ENCODE measurements at places on chromosomes 3 and 15. TPM values are rescaled to one million over a fixed set of nuclear protein-coding genes. Genes with fewer than 3 reads are reported as not detected.

The FGD5 gene
- total RNA-seq = 9.6 TPM

The AEN gene
- total RNA-seq = 8.0 TPM

DNA sequence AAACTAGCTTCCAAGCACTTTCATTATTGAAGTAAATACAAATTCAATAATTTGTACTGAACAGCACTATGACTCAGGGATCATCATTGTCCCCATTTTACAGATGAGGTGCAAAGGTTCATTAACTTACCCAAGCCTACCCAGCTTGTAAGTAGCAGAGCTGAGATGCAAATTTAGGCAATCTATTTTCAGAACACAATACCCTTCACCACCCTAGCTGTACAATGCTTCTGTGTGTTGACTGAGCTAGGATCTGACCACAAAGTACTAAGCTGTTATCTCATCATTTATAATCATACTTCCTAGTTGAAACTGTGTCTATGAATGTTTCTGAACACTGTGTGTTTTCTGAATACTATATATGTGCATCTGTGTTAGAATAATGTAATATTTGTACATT lies 3.2 kb upstream of the ILDR1 start:
- H3K27me3 ChIP-seq = peaks cover 7% of the 10 kb centered on the region
- no peak for DNase-seq
- H3K27ac ChIP-seq = no peak overlapping the region
- H3K4me3 ChIP-seq = no peak overlapping the region

DNA sequence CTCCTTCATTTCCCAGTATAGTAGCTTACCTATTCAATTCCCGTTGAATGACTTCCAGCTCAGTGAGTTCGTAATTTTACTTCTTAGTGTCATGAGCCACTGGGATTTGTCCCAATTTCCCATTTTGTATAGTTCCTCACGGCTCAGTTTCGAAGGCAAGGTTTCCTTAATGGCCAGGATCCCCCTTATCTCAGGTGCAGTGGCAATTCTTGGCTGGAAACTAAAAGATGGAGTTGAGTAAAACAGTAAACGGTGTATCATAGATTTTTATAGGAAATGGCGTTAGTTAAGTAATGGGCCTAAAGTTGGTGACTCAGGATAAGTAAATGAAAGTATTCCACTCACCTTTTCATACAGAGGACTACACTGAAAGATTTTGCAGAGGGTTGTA lies 522 bp upstream of the LMLN start:
- H3K4me3 ChIP-seq = peak overlapping the region; percentile 80
- H3K4me1 ChIP-seq = peaks cover 24% of the 10 kb centered on the region
- peak overlapping the region; percentile 74 for H3K27ac ChIP-seq
- peaks cover 26% of the 10 kb centered on the region for H3K36me3 ChIP-seq
- H3K27me3 ChIP-seq = no peaks in the 10 kb centered on the region

DNA sequence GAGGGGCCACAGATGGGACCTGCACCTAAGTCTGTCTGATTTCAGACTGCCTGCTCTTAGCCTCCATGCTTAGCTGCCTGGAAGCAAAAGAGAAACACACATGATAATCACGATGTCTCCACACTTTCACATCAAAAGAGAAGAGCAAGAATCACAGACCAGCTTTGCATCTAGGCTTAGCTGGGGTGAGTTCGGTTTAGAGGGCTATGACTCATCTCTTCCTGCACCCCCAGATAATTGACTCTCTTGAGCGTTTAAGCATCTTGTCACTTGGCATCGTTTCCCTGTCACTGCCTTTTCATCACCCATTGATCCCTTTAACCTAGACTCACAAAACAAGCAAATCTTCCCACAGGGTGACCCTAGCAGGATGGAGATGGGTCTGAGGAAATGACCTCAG lies 124.0 kb downstream of the NTRK3 start:
- no peaks in the 10 kb centered on the region for H3K27me3 ChIP-seq
- DNase-seq = no peak
- H3K4me1 ChIP-seq = no peaks in the 10 kb centered on the region
- no peaks in the 10 kb centered on the region for H3K36me3 ChIP-seq
- no peak overlapping the region for H3K27ac ChIP-seq

DNA sequence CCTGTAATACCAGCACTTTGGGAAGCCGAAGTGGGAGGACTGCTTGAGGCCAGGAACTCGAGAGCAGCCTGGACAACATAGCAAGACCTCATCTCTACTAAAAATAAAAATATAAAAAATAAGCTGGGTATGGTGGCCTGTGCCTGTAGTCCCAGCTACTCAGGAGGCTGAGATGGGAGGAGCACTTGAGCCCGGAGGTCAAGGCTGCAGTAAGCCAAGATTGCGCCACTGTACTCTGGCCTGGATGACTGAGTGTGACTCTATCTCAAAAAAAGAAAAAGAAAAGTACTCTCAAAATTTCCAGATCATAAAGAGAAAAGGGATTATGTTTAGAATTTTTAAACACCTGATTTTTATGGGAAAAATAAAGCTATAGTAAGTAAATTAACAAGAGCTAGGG lies 24.1 kb downstream of the SLC51A start:
- no peak overlapping the region for H3K4me3 ChIP-seq
- H3K27ac ChIP-seq = no peak overlapping the region
- peaks cover 58% of the 10 kb centered on the region for H3K36me3 ChIP-seq
- no peaks in the 10 kb centered on the region for H3K4me1 ChIP-seq
- DNase-seq = no peak
- H3K27me3 ChIP-seq = no peaks in the 10 kb centered on the region

Data from right atrium auricular region (tissue), 2 donors.